ENCODE measurements at places on chromosomes 5 and 9.

- no peak for DNase-seq
Measured at GRCh38 chr9:126621919-126622735, 8.4 kb downstream of the LMX1B start.

GRCh38 chr9:120579139-120580050 lies 572 bp downstream of the CDK5RAP2 start:
- no peak for DNase-seq

DNA sequence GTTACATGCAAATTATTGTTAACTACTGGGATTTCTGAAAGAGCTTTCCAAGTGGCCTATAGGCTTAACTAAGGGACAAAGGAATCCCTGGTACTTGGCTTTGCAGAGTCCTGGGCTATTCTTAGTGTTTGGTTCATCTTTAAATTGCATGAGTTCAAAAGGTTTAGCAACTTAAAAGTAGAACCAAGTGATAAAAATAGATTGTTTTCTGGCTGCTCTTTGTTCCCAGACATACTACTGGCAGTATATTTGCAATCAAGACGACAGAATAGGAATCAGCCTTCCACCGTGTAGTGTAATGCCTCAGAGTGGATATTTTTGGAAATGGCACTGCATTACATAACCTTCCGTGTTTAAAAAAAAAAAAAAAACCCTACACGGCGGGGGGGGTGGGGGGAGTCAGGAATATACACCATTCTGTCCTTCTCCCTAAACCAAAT lies 1.0 kb downstream of the NREP start:
- no peak for DNase-seq

DNA sequence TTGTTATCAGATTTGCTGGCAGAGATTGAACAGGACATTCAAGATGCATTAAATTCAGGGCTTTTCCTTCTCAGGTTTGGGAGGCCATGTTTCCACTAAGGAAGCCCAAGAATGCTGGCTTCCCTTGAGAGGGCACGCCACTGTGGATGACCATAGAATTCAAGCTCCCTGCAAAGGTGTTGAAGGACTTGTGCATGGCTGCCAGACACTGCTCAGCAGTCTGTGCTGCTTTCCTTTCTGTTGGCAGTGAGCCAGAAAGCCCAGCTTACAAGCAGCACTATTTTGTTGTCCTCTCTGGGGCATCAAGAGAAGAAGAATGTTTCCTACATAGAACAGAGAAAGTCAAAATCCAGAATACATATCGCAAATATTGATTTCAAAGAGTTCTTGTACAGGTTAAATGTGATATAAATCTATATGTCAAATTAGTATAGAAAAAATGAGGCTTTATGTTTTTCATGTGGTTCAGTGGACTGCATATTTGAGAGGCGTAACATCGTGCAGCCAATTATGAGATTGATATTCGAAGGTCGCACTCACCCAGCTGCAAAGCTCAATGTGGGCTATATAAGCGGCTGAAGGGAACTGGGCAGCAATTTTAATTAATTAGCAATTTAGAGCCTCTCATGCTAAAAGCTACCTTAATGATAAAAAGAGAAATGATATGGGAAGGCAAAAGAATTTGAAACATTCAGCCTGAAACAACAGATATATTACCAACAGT lies 103.1 kb upstream of the ISL1 start:
- DNase-seq: no peak

DNA sequence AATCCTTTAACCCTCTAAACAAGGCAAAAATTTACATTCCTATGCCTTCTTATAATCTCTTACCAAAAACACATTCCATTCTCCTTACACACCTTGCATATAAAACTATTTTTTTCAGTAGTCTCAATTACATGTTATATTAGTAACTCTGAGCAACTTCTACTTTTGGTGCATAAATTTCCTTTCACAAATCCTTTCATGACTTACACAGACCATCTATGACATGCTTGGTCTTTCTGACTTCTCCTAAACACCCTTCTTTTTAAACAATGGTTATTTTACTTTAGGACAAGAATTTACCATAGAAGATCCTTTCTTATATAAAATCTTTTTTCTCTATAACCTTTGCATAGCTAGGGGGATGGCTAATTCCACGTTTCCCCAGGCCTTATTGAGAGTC lies 208.0 kb upstream of the ARRDC3 start:
- no peak for DNase-seq

DNA sequence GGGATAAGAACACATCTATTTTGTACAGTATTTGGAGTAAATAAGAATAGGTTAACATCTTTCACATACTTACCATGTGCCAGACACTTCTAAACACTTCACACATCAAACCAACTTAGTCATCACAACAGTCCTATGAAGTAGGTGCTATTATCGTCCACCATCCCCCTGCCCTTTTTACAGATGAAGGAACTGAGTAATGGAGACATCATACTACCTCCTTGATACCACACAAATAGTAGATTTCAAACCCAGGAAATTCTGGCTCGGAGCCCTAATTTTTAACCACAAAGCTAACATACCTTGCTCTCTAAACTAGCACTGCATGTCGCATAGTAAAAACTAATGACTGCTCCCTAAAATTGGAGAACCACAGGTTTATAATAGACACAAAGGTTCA lies 4.2 kb upstream of the ZNF366 start:
- no peak for DNase-seq

DNA sequence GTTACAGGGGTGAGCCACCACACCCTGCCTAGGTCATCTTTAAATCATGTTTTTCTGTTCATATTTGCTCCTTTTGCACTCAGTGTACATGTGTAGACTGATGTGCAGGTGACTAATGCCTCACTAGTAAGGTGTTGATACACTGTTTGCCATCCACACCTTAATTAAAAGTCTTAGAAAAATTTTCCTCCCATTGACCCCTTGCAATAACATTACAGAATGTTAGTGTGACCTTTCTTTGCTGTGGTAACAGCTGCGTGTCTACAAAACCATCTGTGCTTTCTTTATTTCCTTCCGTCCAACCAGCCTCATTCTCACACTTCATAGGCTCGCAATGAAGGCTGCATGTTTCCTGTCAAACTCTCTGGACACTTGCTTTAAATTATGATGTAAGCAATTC lies 6.6 kb upstream of the CEMIP2 start:
- DNase-seq: no peak

GRCh38 chr9:38641985-38642864 lies 21.8 kb upstream of the ANKRD18A start:
- no peak for DNase-seq

Measured in activated T-cell treated with anti-CD3 and anti-CD28 coated beads for 1 hour (primary cell).